ENCODE measurements at places on chromosomes 6 and 20. TPM values are rescaled to one million over a fixed set of nuclear protein-coding genes. Genes with fewer than 3 reads are reported as not detected.

SPATS1 gene
- not detected for total RNA-seq

IRF4 gene
- total RNA-seq: 2.0 TPM

ADGRG6 gene
- total RNA-seq: 124 TPM

MEI4 gene
- total RNA-seq: 0.21 TPM

DNA sequence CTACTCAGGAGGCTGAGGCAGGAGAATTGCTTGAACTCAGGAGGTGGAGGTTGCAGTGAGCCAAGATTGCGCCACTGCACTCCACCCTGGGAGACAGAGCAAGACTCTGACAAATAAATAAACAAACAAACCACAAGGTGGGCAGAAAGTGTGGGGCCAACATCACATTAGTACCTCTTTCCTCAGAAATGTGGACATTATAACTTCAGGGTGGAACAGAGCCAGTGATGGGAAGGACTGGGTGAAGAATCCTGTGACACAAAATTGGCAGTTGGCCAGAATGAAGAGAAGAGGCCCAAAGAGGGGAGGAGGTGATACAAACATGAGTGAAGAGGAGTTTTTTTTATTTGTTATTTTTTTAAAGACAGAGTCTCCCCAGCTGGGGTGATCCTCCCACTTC lies 50.6 kb downstream of the NUP153 start:
- no peak for DNase-seq

- DNase-seq: no peak
Measured at GRCh38 chr6:99838607-99839006, 155.4 kb downstream of the MCHR2 start.

DNA sequence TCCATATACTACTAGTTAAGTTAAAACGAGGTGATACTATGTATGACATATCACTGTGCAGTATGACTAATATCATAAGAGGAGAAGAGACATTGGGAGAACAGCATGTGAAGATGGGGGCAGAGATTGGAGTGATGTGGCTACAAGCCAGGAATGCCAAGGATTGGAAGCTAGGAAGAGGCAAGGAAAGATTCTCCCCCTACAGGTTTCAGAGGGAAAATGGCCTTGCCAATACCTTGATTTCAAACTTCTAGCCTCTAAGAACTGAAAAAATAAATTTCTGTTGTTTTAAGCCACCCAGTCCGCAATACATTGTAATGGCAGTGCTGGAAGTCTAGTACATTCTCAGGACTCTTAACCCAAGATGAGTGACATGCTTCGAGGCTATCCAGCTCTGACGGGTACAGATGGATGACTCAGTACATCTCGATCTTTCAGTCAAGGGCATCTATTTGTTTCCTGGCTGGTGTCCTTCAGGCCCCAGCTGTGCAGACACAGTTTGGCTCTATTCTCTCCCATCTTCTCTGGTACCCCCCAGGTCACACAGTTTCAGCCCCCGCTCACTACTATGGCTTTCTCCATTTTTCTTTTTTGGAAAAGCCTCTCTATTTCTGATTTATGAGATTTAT lies 55.5 kb upstream of the THEMIS start:
- DNase-seq: no peak

- no peak for DNase-seq
Measured at GRCh38 chr6:149563203-149563927, 2.8 kb upstream of the GINM1 start.

- no peak for DNase-seq
Measured at GRCh38 chr6:13987400-13987865, 62.7 kb downstream of the RNF182 start.
